ENCODE measurements at places on chromosomes 13 and 19. TPM values are rescaled to one million over a fixed set of nuclear protein-coding genes. Genes with fewer than 3 reads are reported as not detected.

The THAP8 gene
- 15.2 TPM for total RNA-seq

The ZNF296 gene
- not detected for total RNA-seq

The IQCN gene
- 0.81 TPM for total RNA-seq

The PLK5 gene
- total RNA-seq = not detected

The ZNF99 gene
- not detected for total RNA-seq

The WASF3 gene
- total RNA-seq = 13.4 TPM

The ZNF816 gene
- 23.7 TPM for total RNA-seq

The PIP5K1C gene
- 38.6 TPM for total RNA-seq

The ZNF607 gene
- total RNA-seq = 2.9 TPM

The TMPRSS9 gene
- total RNA-seq = not detected

The GNA15 gene
- not detected for total RNA-seq

The SYT3 gene
- total RNA-seq = not detected

Measured in cardiac atrium fibroblast (primary cell).